Fibroblast of mammary gland (primary cell): ENCODE measurements at places on chromosomes 2 and 18.

GRCh38 chr2:11581797-11582611 is 48.2 kb downstream of the GREB1 start:
- DNase-seq, result no peak

DNA sequence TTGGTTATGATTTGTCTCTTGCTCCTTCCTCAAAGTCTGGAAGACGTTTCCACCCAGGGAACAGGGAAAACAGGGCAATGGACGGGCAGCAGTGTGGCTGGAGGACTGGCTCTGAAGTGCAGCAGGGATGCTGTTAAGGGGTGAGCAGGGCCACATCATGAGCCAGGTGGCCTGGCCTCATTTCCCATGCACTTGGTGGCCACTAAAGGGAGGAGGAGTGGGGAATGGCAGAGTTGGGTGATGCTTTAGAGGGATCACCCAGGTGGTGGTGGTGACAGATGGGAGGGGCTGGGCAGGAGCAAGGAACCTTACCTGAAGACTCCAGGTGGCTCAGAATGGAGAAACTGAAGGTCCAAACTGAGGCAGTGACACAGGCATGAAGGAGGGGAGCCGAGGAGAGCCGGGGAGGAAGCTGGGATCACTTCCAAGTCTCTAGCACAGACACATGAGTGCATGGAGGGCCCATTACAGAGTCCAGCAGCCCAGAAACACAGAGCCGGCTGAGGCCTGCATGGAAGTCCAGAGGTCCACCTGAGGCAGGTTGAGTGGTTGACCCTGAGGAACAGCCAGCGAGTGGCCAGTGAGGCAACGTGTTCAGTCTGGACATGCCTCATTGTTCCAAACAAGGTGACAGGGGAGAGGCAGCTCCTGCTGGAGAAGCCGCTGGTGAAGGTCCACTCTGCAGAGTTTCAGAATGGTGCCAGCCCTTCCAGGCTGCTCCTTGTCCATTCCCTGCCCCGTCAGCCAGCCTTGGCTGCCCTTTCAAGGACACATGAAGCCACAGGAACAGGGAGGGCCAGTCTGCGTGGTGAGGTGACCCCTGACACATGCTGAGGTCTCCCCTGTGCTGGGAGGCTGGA is 91.7 kb downstream of the LPIN1 start:
- no peak for DNase-seq

- peak; percentile 70 for DNase-seq
Measured at GRCh38 chr2:148720501-148721001, 76.0 kb downstream of the EPC2 start.

- no peak for DNase-seq
Measured at GRCh38 chr2:157897106-157897971, 21.2 kb upstream of the ACVR1 start.

- no peak for DNase-seq
Measured at GRCh38 chr18:45201489-45201888, 413.8 kb upstream of the SLC14A2 start.

DNA sequence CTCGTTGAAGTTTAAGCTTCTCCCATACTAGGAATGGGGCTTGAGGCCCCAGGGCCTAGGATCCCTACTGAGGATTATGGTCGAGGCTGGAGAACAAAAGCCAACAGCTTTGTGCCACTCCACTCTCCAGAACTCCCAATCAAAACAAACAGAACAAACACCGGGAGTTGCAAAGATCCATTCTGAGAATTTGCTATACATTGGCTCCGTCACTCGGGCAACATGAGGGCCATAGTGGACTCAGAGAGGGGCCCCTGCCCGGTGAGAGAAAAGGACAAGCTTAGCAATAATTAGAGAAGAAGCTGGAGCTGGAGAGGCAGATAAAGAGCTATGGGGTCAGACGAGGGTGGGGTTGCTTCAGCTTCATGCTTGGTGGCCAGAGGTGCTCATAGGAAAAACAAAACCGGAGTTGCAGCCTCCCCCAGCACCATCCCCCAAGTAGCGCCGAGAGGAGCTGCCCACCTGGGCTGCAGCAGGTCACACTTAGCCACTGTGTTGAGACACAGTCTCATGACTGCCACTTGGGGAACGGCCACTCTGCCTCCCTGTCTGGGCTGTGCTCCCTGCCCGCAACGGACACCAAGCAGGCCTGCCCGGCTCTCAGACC is 142.3 kb upstream of the HAAO start:
- DNase-seq, result no peak

GRCh38 chr2:19774805-19775176 is 127.0 kb downstream of the TTC32 start:
- DNase-seq, result no peak

GRCh38 chr2:60262178-60262577 is 291.3 kb downstream of the BCL11A start:
- DNase-seq, result no peak
